ENCODE measurements at places on chromosomes 4 and X.

- DNase-seq, result no peak
Observed at GRCh38 chr4:140826701-140827027, 70.5 kb upstream of the TBC1D9 start.

- DNase-seq, result no peak
Observed at GRCh38 chr4:159177265-159178150, 74.6 kb downstream of the RAPGEF2 start.

DNA sequence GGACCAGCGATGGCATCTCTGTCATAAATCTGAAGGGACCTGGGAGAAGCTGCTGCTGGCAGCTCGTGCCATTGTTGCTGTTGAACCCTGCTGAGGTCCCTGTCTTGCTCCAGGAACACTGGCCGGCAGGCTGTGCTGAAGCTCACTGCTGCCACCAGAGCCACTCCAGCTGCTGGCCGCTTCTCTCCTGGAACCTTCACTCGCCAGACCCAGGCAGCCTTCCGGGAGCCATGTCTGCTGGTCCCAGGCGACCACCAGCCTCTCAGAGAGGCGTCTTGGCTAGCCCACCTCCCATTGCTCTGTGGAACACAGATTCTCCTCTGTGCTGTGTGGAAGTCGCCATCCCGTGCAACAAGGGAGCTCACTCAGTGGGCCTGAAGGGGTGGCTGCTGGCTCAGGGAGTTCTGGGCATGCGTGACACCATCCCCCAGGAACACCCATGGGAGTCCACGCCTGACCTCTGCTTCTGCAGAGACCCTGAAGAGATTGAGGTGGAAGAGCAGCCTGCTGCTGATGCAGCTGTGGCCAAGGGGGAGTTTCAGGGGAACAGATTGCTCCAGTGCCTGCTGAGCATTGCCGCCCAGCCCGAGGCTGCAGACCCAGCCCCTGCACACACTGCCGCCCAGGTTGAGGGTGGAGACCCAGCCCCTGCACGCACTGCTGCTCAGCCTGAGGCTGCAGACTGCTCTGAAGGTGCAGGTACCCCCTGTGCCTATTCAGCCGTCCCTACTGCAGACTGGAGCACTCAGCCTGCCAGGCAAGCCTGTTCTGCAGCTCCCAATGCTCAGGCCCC is 33.1 kb upstream of the CYP4V2 start:
- DNase-seq, result no peak

DNA sequence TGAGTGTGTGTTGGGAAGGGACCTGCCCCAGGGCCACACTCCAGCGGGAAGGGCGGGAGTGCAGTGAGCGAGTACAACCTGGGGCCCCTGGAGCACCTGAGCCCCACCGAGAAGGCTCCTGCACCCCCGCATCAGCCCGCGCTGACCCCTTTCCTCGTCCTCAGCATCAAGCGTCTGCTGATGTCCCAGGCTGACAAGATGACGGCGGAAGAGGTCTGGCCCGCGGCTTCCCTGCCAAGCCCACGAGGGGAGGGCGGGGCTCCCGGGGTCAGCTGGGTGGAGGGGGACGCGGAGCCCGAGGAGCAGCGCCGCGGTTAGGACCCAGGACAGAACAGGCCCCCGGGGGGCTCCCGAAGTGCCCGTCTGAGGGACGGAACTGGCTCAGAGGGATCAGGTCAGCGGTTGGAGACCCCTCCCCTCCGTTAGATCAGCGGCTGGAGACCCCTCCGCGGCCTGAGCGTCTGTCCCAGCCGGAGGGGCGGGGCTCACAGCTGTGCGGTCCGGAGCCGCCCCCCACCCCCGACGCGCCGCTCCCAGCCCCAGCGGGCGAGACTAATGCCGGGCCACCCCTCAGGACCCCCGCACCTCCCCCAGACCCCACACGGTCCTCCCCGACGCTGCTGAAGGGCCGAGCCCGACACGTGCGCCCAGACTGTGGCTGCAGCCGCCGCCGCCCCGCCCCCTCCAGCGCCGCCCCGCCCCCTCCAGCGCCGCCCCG is 6.7 kb downstream of the MYL5 start:
- DNase-seq, result no peak

GRCh38 chr4:183118141-183118540 is 19.1 kb downstream of the WWC2 start:
- no peak for DNase-seq

DNA sequence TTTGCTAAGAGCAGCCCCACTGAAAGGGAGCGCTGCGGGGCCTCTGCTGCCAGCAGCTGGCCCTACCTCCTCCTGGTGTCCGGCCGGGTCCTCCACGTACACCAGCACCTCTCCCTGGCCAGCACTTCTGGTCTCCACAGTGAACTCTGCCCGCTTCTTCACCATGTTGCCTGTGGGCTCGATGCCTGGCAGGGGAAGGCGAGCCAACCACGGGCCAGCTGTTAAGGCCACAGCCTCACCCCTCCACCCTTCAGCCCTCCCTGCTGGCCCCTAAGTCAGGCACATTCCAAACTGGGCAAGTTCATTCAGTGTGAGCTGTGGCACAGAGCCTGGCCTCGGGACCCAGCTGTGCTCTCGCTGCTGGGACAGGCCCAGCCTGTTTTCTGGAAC is 7.8 kb downstream of the FLNA start:
- no peak for DNase-seq

GRCh38 chrX:53429755-53430154 is 4.4 kb downstream of the HSD17B10 start:
- DNase-seq, result no peak

DNA sequence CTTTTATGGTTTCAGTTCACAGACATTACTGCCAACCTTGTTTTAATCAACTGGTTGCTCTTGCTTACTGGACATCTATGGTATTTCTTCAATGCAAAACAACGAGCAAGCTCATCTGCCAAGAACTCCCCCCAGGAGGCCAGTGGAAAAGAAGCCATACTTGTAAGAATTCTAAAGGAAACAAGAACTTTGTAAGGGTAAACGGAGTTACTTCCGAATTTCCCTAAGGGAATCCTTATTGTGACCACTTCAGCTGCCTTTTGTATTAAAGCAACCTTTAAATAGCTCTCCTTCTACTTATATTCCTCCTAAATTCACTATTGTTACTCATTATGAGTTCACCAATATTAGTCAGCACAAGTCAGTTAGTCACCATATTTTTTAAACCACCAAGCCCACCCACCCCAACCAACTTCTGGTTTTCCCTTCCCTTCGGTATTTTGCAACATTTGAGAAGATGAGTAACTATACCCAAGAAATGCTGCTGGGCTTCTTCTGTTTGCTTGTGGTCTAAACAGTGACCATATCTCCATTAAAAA is 602.8 kb upstream of the DIPK2B start:
- no peak for DNase-seq

GRCh38 chr4:79848329-79848728 is 224.7 kb downstream of the ANTXR2 start:
- no peak for DNase-seq

GRCh38 chr4:26420913-26421312 is 69.4 kb downstream of the CCKAR start:
- no peak for DNase-seq

DNA sequence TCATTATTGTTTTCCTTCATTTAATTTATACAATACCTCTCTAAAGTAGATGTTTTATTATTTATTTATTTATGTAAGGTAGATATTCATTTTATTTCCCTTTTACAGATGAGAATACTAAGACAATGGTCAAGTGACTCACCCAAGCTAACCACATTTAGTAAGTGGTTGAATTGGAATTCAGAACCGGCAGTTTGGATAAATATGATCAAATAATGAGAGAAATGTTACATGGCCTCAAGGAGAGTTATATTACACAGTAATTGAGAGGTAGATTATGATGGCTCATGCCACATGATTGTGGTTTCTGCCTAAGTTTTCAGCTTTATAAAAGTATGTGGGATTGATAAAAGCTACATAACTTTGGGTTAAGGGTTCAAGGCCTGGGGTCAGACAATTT is 239.4 kb upstream of the BOD1L1 start:
- no peak for DNase-seq

DNA sequence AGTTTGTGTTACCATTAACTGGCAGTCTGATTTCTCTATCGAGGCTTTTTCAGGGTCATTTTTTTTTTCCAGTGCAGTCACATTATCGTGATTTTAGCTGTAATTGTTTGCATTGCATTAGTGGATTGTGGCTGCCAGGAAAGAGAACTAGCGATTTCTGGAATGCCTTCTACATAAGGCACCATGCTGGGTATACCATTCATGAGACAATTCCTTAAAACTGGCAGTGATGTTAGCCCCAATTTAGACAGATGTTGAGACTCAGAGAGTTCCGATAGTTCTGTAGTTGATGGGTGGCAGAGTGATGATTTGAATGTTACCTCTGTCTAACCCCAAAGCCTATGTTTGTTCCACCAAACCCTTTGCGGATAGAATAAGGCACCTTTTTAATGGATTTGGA is 175.4 kb upstream of the TENM3 start:
- DNase-seq, result no peak

DNA sequence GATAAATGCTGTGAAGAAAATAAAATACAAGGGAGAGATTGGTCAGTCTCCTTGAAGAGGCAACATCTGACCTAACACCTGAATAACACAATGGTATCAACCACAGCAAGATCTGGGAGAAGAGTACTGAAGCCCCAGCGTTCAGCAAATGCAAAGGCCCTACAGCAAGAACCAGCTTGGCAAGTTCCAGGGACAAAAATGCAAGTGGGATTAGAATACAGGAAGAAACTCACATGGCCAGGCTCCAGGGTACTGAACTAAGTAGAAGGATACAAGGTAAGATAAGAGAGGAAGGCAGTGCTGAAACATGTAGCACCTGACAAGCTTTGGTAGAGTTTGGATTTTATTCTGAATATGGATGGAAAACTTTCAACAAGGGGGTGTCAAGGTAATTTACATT is 3.6 kb downstream of the SMIM14 start:
- DNase-seq, result no peak

GRCh38 chrX:48749182-48749581 is 12.4 kb upstream of the GLOD5 start:
- DNase-seq, result no peak

- DNase-seq, result no peak
Observed at GRCh38 chr4:27218013-27218412, 357.4 kb downstream of the STIM2 start.

DNA sequence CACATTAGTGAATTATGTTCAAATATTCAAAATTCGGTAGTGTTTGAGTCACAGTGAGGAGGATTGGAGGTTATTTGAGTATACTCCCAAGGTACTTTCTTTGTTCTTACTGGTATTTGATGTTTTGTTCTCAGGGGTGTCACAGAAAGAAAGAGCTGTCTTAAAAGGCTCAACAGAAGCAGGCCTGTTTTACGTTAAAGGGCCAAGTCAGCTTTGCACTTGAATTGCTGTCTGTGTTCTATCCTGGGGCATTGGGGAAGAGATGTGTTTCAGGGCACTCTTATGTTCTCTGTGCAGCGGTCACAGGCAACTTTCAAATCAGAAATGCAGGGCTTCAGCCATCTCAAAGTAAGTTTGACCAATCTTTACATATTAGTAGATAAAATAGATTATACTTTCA is 1113.1 kb upstream of the LCORL start:
- no peak for DNase-seq

DNA sequence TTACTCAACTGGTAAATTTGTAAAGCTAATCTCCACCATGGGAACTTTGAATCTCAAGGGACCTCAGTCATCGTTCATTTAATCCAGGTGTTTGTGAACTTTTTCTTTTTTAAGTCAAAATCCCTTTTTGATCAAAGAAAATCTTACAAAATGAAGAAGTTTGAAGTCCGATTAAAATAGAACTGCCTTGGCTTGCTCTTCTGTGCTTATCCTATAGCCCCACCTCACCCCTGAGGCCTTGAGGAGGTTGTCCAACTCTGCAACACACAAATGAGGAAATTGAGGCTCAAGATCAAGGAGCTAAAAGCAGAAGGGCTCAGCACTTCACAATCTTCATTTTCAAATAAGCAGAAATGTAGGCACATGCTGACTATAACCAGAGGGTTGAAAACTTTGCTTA is 240.3 kb upstream of the SFRP2 start:
- DNase-seq, result no peak

DNA sequence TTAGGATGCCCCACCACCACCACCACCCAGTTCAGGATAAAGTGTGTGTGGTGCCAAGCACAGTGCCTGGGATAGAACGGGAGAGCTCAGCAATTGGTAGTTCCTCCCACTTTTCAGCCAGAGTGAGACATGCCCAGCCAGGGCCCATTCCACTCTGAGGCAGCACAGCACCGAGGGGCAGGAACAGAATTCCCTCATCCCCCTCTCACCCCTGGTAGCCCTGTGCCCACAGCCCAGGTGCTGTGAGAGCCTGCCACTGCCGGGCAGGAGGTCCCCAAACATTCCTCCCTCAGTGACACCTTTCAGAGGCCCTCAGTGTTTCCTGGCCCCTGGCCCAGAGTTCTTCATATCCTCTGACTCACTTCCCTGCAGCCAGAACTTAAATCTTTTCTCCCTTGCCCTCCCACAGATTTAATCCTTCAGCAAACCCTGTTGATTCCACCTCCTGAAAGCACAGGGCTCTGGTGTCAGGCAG is 8.1 kb downstream of the RIPPLY1 start:
- DNase-seq, result no peak

- DNase-seq, result no peak
Observed at GRCh38 chr4:4672402-4672801, 130.6 kb upstream of the STX18 start.
